ENCODE measurements at places on chromosomes 11 and 22.

- no peak for DNase-seq
Observed at GRCh38 chr22:48900327-48900597, 927.4 kb downstream of the BRD1 start.

DNA sequence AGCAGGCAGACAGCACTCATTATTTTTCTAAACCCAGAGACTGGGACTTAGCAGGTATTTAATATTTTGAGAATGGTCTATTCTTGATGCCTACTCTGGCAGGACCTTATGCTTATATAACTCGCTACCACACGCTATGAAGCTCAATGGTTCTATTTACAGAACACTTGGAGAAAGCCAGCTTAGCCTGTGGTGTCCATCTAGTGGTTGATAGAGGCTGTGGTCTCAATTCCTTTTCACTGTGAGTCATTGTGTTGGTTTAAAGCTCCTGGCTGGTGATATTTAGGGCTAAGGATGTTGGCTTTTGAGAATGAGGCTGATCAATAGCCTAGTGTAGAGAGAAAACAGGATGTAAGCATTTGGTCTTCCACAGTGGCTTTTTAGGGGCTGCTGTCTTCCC is 206.4 kb downstream of the DBX1 start:
- DNase-seq, result no peak

DNA sequence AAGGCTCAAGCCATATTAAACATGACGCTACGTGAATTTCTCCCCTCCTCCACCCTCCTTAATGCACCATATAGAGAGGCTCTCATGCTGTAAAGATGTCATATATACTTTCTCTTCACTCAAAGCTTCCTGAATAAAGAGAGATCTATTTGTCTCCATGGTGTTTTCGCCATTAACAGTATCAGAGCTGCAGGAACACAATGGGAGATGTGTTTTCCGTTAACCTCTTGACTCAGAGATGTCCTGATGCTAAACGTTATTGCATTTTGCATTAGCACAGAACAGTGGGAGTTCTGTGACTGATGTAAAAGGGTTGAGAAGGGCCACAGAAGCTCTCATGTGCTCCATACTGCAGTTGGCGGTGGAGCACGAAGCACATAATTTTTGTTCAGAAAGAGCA is 25.7 kb upstream of the BLID start:
- no peak for DNase-seq

DNA sequence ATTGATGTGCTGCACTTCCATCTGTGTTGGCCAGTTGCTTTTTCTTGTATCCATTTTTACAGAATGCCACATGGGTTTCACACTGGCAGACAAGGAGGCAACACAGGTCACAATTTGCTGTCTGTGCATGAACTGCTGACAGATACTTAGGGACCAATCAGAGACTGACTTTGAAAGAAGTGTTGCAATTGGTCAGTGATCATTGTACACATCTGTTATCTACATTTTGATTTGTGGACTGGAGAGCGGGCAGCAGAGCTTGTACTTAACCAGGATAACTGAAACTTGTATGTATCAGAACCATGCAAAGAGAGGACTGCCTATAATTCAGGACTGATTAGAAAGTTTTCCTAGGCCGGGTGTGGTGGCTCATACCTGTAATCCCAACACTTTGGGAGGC is 21.8 kb downstream of the PRR5 start:
- no peak for DNase-seq

DNA sequence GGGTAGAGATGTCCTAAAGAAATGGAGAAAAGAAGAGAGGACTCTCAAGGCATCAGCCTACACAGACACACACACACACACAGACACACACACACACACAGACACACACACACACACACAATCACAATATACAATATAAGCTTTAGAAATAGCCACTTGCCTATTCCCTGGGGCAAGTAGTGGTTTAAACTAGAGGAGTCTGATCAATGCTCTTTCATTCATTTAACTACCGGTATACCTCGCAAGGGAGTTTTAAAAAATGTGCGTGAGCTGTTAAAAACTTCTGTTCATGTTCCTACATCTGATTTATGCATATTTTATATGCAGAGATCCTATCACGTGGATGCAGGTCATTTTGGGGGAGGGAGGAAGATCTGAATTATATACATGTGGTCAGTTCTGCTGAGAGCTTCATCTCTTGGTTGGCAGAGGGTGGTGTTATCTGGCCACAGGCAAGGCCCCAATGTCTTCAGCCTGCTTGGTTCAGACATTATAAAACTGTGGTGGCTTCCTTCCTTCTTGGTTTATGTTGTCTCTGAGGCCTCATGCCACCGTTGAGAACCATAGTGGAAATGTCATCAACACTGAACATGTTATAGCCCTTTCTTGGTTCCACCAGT is 56.6 kb downstream of the SYT13 start:
- no peak for DNase-seq

DNA sequence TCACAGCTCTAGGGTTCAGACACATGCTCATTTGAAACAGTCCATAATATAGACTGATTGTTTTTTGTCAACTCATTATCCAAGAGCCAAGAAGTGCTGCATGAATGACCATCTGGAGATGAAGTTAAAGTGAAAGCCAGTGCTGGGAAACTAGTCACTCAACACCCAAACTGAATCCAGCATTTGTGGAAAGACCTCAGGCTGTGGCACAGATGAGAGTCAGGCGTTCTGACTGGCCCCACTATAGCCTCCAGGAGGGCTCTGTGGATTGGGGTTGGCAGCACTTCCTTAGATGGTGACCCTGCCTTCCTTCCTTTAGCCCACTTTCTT is 2.1 kb downstream of the FEZ1 start:
- no peak for DNase-seq

DNA sequence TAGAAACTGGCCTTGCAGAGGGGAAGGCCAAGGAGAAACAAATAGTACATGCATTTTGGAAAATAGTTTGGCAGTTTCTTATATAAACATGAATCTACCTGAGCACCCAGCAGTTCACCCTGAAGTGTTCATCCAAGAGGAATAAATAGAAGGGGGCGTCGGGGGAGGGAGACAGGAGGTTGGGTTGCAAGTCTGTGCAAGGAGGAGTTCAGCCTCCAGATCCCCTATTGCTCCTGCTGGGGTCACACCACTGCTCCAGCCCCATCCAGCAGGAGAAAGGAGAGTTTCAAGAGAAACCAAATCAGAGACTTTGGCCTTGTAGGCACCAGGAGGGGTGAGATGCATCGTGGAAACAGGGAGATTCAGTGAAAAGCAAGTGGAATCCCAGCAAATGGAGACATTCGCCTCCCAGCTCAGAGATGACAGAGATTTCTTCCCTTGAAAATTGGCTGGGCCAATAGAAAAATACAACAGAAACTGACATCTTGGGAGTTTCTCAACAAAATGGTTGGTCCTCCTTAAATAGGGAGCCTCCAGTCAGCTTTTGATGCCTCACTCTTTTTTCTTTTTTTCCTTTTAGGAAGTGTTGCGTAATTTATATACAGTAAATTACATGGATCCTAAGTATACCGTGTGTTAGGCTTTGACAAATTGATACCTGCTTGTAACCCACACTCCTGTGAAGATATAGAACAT is 34.1 kb downstream of the OTOG start:
- no peak for DNase-seq

- DNase-seq, result no peak
Observed at GRCh38 chr11:23311986-23312940, 452.0 kb upstream of the CCDC179 start.

GRCh38 chr11:125679397-125679796 is 1.2 kb downstream of the ACRV1 start:
- no peak for DNase-seq

- no peak for DNase-seq
Observed at GRCh38 chr11:25065746-25066145, 568.9 kb downstream of the LUZP2 start.

- no peak for DNase-seq
Observed at GRCh38 chr11:28559492-28559891, 451.3 kb downstream of the METTL15 start.

DNA sequence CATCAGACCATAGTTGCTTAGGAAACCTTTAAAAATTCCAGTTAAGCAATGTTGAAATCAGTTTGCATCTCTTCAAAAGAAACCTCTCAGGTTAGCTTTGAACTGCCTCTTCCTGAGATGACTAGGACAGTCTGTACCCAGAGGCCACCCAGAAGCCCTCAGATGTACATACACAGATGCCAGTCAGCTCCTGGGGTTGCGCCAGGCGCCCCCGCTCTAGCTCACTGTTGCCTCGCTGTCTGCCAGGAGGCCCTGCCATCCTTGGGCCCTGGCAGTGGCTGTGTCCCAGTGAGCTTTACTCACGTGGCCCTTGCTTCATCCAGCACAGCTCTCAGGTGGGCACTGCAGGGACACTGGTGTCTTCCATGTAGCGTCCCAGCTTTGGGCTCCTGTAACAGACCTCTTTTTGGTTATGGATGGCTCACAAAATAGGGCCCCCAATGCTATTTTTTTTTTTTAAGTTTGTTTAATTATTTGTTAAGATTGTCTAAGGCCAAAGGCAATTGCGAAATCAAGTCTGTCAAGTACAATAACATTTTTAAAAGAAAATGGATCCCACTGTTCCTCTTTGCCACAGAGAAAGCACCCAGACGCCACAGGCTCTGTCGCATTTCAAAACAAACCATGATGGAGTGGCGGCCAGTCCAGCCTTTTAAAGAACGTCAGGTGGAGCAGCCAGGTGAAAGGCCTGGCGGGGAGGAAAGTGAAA is 73.4 kb downstream of the NCAPD3 start:
- no peak for DNase-seq

GRCh38 chr11:126756421-126756820 is 244.1 kb downstream of the KIRREL3 start:
- no peak for DNase-seq

Measured in activated CD4-positive, alpha-beta T cell treated with anti-CD3 and anti-CD28 coated beads, Interleukin-2, amount 10 ng/mL, durations not matched to agents 7 days and 5 days (primary cell).